Activated T-helper 2 cell treated with anti-CD3 and anti-CD28 coated beads, Interferon-gamma antibody, Interleukin-2, Interleukin-4, amounts not matched to agents 10 μg/mL and 5 μg/mL and 100 μg/mL, durations not matched to agents 14 hours and 24 hours and 36 hours (primary cell): ENCODE measurements at places on chromosomes 1 and 21. TPM values are rescaled to one million over a fixed set of nuclear protein-coding genes. Genes with fewer than 3 reads are reported as not detected.

Gene USP21
- total RNA-seq, result 31.9 and 33.0 TPM in 2 replicates

DNA sequence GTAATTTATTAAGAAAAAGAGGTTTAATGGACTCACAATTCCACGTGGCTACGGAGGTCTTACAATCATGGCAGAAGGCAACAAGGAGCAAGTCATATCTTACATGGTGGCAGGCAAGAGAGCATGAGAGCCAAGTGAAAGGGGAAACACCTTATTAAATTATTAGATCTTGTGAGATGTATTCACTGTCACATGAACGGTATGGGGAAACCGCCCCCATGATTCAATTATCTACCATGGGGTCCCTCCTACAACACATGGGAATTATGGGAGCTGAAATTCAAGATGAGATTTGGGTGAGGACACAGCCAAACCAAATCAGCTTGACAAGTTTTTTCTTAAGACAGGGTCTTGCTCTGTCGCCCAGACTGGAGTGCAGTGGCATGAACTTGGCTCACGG is 14.3 kb downstream of the DAP3 start:
- no peak overlapping the region for H3K4me3 ChIP-seq
- no peak overlapping the region for H3K27ac ChIP-seq
- no peak for DNase-seq

Gene SON
- 345 and 376 TPM in 2 replicates for total RNA-seq

Gene GNG4
- 167 and 170 TPM in 2 replicates for total RNA-seq

GRCh38 chr1:84853741-84854721 is 39.0 kb downstream of the LPAR3 start:
- peaks cover 17% of the 10 kb centered on the region for H3K27me3 ChIP-seq
- H3K4me3 ChIP-seq, result no peak overlapping the region
- H3K27ac ChIP-seq, result peak overlapping the region; percentile 33
- H3K4me1 ChIP-seq, result peaks cover 31% of the 10 kb centered on the region
- H3K36me3 ChIP-seq, result no peaks in the 10 kb centered on the region

Gene NTMT2
- not detected in 2 replicates for total RNA-seq

DNA sequence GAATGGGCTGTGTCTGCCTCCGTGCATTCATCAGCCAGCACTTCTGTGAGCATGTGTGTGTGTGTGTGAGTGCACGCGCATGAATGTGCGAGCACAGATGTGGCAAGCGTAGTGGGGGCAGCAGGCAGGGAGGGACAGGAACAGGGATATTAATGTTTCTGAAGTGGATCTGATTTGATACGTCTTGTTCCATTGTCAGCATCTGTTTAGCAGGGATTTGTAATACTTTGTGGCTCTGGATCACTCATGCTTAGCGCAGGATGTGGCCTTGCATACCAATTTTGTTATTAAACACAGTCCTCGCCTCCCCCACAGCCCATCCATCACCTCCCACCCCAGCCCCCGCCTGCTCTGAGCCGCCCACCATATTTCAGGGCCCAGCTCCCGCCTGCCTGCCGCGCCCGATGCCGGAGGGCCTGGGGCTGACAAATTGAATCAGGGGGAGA is 52.4 kb downstream of the TMEM53 start:
- H3K27me3 ChIP-seq, result peaks cover 5% of the 10 kb centered on the region
- no peaks in the 10 kb centered on the region for H3K4me1 ChIP-seq
- DNase-seq, result no peak
- no peaks in the 10 kb centered on the region for H3K36me3 ChIP-seq

Gene VHLL
- total RNA-seq, result not detected in 2 replicates

Gene DCDC2B
- 0.14 TPM in 1 of 2 replicates, not detected in the other for total RNA-seq

Gene LRRC3
- 2.2 and 2.3 TPM in 2 replicates for total RNA-seq

DNA sequence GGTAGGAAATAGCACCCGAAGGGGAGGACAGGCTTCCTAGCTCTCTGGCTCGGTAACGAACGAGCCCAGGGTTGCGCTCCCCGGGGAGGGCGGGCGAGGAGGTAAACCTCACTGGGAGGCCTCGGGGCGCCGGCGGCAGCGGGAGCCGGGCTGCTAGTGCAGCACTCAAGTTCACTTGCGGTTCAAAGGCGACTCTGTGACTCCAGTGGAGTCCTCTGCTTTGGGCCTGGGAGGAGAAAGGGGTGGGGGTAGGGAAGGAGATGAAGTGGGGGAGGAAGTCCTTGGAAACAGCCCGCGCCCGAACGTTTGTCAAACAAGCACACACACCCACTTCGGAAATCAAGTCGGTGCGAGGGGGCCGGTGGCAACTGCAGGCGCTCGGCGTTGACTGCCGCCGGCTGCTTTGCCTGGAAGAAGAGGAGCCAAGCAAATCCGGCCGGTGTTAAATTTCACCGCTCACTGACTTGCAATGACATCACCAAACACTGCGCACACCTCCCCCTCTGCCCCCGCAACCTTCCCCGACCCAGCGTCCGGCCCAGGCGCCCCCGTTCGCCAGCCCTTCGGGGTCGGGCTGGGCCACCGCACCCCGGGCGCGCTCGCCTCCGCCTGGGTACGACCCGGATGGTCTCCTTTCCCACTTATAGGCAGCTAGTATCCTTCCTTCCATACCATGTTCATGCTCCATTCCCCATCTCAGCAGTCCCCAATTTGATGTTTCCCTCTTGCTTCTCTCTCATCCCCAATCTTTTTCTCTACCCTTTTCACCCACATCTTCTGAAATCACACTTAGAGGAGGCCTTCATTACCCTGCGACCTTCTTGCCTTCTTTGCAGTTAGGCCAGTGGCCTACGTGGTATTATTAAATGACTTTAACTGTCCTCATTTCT is at the start of gene COL24A1:
Gene COL24A1 (minus strand): TSS at position 207 of the 890 bp plus-strand sequence. CDS start 376 bp downstream, outside the sequence.
- H3K27ac ChIP-seq, result no peak within 1 kb of the TSS
- peak within 1 kb of the TSS; percentile 58 for H3K4me3 ChIP-seq
- H3K36me3 ChIP-seq, result no peaks in the 10 kb centered on the region
- H3K4me1 ChIP-seq, result peaks cover 3% of the 10 kb centered on the region
- DNase-seq, result no peak

DNA sequence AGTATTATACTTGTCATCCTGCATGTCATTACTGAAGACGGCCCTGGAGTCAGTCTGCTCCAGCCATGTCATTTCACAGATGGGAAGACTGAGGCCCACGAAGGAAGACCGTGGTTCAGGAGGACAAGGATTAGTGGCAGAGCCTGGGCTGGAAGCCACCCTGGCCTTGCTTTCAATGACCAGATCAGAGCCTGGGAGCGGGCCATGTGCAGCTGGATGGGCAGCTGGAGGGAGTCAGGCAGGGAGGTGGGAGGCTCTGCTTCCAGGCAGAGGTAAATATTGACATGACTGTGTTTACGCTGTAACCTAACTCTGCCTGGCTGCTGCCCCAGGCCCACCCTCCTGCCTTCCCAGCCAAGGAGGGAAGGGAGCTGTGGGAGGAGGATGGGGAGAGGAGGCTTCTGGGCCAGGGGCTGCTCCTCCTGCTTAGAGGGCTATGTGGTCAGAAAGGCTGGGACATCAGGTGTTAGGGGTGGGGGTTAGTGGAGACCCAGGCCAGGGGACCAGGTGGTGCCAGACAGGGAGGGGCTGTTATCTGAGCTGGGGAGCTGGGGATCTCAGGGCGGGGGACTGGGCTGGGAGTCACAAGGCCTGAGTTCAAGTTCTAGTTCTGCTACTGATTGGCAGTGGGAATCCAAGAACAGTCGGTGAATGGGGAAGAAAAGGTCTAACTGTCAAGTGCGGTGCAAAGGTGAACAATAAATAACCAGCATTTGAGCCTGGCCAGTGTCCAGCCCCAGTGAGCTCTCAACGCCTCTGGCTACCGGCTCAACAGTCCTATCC is 48.5 kb upstream of the ECE1 start:
- no peak overlapping the region for H3K27ac ChIP-seq
- peaks cover 66% of the 10 kb centered on the region for H3K4me1 ChIP-seq
- no peaks in the 10 kb centered on the region for H3K27me3 ChIP-seq
- no peak for DNase-seq

DNA sequence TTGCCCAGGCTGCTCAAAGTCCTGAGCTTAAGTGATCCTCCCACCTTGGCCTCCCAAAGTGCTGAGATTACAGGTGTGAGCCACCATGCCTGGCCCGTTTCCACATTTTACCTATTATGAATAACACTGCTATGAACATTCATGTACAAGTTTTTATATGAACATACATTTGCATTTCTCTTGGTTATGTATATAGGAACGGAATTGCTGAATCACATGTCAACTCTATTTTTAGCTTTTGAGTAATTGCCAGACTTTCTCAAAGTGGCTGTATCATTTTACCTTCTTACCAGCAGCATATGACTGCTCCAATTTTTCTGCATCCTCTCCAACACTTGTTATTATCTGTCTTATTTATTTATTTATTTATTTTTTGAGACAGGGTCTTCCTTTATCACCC is 2.7 kb downstream of the SPATA21 start:
- peaks cover 2% of the 10 kb centered on the region for H3K4me1 ChIP-seq
- peaks cover 5% of the 10 kb centered on the region for H3K27me3 ChIP-seq
- no peak overlapping the region for H3K27ac ChIP-seq
- no peak overlapping the region for H3K4me3 ChIP-seq
- H3K36me3 ChIP-seq, result no peaks in the 10 kb centered on the region

Gene DVL1
- total RNA-seq, result 53.8 and 60.7 TPM in 2 replicates

Gene TRMT1L
- 25.9 and 28.7 TPM in 2 replicates for total RNA-seq

DNA sequence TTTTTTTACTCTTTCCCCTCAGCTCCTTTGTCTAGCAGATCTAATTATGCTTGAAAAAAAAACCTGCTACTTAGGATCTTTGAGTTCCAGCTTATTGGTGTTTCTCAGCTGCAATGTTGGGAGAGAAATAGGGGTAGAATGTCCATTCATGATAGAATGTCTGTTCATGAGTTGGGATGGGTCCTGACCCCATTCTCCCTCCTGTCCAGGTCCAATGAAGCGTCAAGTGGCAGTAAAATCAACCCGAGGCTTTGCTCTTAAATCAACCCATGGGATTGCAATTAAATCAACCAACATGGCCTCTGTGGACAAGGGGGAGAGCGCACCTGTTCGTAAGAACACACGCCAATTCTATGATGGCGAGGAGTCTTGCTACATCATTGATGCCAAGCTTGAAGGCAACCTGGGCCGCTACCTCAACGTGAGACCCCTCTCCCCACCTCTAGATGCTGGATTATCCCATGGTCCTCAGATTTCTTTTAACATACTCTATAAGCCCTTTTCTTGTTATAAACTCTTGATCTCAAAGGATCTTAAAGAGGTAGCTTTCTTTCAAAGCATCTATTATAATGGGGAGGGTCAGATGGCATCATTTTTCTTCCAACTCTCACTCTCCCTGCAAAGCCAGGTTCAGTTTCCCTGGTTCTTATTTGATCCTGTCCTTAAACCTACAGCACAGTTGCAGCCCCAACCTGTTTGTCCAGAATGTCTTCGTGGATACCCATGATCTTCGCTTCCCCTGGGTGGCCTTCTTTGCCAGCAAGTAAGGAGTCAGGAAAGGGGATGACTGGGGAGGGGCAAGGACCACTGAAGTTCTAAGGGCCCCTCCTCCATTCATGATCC is 11.1 kb downstream of the CERS2 start:
- H3K4me3 ChIP-seq, result no peak overlapping the region
- no peaks in the 10 kb centered on the region for H3K27me3 ChIP-seq
- no peak for DNase-seq
- peaks cover 95% of the 10 kb centered on the region for H3K36me3 ChIP-seq

DNA sequence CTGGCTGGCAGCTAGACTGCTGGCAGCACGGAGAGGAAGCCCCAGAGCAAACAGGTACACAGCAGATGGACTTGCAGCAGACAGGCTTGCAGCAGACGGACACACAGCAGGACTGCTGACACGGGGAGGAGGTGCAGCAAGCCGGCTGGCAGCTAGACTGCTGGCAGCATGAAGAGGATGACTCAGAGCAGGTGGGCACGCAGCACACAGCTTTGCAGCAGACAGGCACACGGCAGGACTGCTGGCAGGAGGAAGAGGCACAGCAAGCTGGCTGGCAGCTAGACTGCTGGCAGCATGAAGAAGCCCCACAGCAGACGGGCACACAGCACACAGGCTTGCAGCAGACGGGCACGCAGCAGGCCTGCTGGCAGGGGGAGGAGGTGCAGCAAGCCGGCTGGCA is 498 bp downstream of the KRTAP10-2 start:
- H3K27ac ChIP-seq, result no peak overlapping the region
- peaks cover 16% of the 10 kb centered on the region for H3K36me3 ChIP-seq
- DNase-seq, result no peak

DNA sequence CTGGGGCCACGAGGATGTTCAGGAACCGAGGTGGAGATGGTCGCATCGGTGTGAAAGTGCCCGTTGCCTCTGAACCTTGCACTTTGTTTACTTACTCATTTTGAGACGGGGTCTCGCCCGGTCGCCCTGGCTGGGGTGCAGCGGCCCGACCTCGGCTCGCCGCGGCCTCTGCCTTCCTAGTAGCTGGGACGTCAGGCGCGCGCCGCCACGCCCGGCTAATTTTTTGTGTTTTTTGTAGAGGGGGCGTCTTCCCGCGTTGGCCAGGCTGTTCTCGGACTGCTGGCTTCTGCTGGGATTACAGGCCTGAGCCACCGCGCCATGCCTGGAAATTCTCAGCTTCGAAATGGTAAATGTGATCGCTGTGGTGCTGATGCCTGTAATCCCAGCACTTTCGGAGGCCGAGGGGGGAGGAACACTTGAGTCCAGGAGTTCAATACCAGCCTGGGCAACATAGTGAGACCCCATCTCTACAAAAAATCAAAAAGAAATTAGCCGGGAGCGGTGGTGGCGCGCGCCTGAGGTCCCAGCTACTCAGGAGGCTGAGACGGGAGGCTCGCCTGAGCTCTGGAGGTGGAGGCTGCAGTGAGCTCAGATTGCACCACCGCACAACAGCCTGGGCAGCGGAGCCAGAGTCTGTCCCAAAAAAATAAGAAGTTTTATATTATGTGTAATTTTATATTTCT is 684 bp upstream of the MRPL20 start:
- peak overlapping the region; percentile 88 for H3K4me3 ChIP-seq
- peak overlapping the region; percentile 73 for H3K27ac ChIP-seq
- no peaks in the 10 kb centered on the region for H3K27me3 ChIP-seq
- peaks cover 54% of the 10 kb centered on the region for H3K36me3 ChIP-seq

DNA sequence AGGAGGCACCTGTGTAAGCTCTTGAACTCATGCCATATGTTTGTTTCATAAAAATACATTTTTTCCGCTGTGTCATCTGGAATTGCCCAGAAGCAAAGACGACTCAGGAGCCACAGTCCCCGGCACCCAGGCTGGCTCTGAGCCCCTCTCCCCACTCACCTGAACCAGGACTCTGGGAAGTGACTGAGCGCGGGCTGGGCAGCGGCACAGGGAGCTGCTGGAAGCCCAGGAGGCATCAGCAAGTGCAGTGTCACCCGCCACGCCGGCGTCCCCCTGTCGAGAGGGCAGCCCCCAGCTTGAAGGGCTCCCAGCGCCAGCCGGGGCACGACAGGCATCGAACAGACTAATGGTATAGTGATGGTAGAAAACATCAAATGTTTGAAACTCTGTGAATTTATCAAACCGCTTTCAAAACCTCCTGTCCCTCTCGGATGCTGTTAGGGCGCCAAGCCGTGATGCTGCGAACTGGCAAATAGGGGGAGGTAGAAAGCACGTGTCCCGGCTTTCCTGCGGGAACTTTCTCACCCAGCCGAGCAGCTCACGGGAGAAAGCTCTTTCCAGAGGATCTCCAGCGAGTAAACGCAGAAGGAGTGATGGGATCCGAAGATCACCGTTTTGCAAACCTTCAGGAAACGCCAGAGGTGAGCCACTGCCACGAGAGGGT is 57.8 kb upstream of the COL18A1 start:
- H3K27ac ChIP-seq, result no peak overlapping the region
- H3K27me3 ChIP-seq, result no peaks in the 10 kb centered on the region
- no peaks in the 10 kb centered on the region for H3K4me1 ChIP-seq
- no peaks in the 10 kb centered on the region for H3K36me3 ChIP-seq

Gene PCP4
- not detected in 2 replicates for total RNA-seq

Gene ORC1
- total RNA-seq, result 36.2 and 38.9 TPM in 2 replicates
